ENCODE measurements at places on chromosomes 12 and 14. TPM values are rescaled to one million over a fixed set of nuclear protein-coding genes. Genes with fewer than 3 reads are reported as not detected.

The NEMF gene
- 31.9 TPM for total RNA-seq

The KLRF1 gene
- not detected for total RNA-seq

The SPTB gene
- total RNA-seq = 0.11 TPM

The CISTR gene
- total RNA-seq = not detected

The AMN gene
- total RNA-seq = not detected

The SDS gene
- total RNA-seq = not detected

The VWF gene
- total RNA-seq = not detected

The EIF2S3B gene
- total RNA-seq = 4.9 TPM

The FAM181A gene
- not detected for total RNA-seq

The GEMIN2 gene
- total RNA-seq = 25.5 TPM

The LRRC10 gene
- not detected for total RNA-seq

The PRH1 gene
- total RNA-seq = 7.3 TPM

The OAS2 gene
- total RNA-seq = 1.0 TPM

The ADCY4 gene
- total RNA-seq = 0.38 TPM

The PDZRN4 gene
- not detected for total RNA-seq

The CMAS gene
- 42.2 TPM for total RNA-seq

The MYF5 gene
- total RNA-seq = not detected

The PTPRQ gene
- total RNA-seq = 0.11 TPM

The GNB3 gene
- 3.2 TPM for total RNA-seq

The WNT5B gene
- total RNA-seq = 529 TPM

The RNASE7 gene
- total RNA-seq = not detected

The MUCL1 gene
- not detected for total RNA-seq

The GLI1 gene
- 0.63 TPM for total RNA-seq

The ADGRD1 gene
- 7.9 TPM for total RNA-seq

The CMTM5 gene
- total RNA-seq = not detected

The FGF23 gene
- total RNA-seq = not detected

The EXOC3L4 gene
- not detected for total RNA-seq

The SDR9C7 gene
- not detected for total RNA-seq

The ALDH1L2 gene
- 50.9 TPM for total RNA-seq

The SLCO1B1 gene
- not detected for total RNA-seq

The PRH2 gene
- total RNA-seq = not detected

The CEBPE gene
- not detected for total RNA-seq

The SSPN gene
- total RNA-seq = 12.5 TPM

The MORN3 gene
- total RNA-seq = not detected

The FOXN3 gene
- 15.9 TPM for total RNA-seq

The C12orf54 gene
- not detected for total RNA-seq

The NFATC4 gene
- 96.9 TPM for total RNA-seq

The KIF26A gene
- not detected for total RNA-seq

The KIF5A gene
- total RNA-seq = under 0.01 TPM

The PRIMA1 gene
- total RNA-seq = 0.43 TPM

The M6PR gene
- total RNA-seq = 87.1 TPM

The IGFBP6 gene
- total RNA-seq = 1,614 TPM

The RFX4 gene
- not detected for total RNA-seq

The HOXC10 gene
- not detected for total RNA-seq

The CD4 gene
- not detected for total RNA-seq

The KLRC1 gene
- not detected for total RNA-seq

The SERPINA12 gene
- total RNA-seq = not detected

The DEPDC4 gene
- total RNA-seq = 0.13 TPM

The ADAMTS20 gene
- not detected for total RNA-seq

The ACRBP gene
- total RNA-seq = not detected

The GLTP gene
- total RNA-seq = 96.5 TPM

The SERPINA9 gene
- not detected for total RNA-seq

The PTGDR gene
- total RNA-seq = not detected

The PLCZ1 gene
- not detected for total RNA-seq

The GLIPR1L1 gene
- not detected for total RNA-seq

The TMEM63C gene
- not detected for total RNA-seq

The IL31 gene
- not detected for total RNA-seq
